ENCODE measurements at places on chromosomes 5 and 9. TPM values are rescaled to one million over a fixed set of nuclear protein-coding genes. Genes with fewer than 3 reads are reported as not detected.

Gene SEMA4D
- total RNA-seq = 5.1 TPM

Gene GAPT
- total RNA-seq = not detected

Gene CCDC192
- not detected for total RNA-seq

Gene RUSC2
- total RNA-seq = 18.6 TPM

Gene TMOD1
- 0.81 TPM for total RNA-seq

GRCh38 chr9:97710356-97711222 is 13.4 kb upstream of the XPA start:
- DNase-seq = peak; percentile 79

GRCh38 chr5:170960567-170960966 is 98.7 kb downstream of the RANBP17 start:
- DNase-seq = no peak

DNA sequence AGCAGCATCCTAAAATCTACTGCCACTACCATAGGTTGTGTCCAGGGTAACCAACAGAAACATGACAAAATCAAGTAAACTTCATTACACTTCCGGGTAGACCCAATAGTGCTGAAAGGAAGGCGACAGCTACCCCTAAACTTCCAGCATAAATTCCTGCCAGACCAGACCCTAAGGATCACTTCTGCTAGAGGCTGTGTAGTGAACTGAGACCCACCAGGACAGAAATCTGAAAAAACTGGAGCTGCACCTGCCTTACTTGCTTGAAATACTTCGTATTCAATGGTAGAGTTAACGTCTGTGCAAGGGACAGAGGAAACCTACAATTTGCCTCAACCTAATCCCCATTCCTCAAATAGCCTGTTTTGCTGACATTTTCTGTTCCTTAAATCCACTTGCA is 1.0 kb upstream of the SECISBP2 start:
- DNase-seq = no peak

DNA sequence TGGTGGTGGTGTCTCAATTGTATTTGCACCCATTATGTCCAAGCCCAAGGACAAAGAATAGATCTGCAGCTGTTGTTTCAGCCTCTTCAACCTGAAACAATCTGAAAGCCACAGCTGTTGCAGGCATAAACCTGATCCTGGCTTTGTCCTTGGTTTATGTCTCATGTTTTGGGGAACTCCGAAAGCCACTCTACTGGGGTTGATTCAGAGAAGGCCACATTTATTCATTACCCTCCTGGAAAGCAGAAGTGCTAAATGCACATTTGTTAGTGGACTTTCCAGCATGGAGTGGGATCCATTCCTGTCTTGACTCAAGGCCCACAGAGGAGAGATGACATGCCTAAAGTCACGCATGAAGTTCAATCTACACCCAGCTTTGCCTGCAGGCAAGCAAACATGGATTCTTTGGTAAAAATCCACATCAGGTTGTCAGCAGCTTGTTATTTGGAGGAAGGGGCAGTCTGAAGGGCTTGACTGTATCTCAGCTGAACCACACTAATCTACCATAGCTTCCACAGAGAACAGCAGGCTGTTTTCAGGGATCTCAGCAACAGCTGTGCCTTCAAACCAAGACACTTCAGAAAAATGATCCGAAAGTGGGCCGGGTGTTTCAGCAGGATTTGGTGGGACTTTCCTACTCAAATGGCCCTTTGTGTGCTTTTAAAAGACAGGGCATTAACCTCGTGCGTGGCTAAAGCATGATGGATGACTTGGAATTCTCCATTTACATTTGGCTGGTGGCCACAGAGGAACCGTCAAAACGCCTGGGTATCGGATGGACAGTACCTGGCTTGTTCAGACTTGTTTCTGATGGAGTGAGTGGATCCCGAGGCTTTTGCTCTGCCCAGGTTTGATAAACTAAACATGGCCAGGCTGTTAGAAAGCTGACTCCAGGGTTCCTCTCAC is 36.2 kb upstream of the ADAM19 start:
- DNase-seq = peak; percentile 38

- no peak for DNase-seq
Observed at GRCh38 chr9:126532951-126533925, 80.5 kb upstream of the LMX1B start.

- DNase-seq = peak; percentile 8
Observed at GRCh38 chr5:123881759-123882244, 369.8 kb downstream of the CSNK1G3 start.

DNA sequence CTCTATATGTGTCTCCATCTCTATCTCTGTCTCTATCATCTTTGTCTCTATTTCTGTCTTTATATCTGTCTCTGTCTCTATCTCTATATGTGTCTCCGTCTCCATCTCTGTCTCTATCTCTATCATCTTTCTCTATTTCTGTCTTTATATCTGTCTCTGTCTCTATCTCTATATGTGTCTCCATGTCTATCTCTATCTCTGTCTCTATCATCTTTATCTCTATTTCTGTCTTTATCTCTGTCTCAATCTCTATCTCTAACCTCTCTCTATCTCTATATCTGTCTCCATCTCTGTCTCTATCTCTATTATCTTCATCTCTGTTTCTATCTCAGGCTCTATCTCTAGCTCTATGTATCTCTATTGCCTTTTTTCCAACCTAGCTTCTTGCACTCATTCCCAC is 37.0 kb downstream of the IRX4 start:
- DNase-seq = no peak

DNA sequence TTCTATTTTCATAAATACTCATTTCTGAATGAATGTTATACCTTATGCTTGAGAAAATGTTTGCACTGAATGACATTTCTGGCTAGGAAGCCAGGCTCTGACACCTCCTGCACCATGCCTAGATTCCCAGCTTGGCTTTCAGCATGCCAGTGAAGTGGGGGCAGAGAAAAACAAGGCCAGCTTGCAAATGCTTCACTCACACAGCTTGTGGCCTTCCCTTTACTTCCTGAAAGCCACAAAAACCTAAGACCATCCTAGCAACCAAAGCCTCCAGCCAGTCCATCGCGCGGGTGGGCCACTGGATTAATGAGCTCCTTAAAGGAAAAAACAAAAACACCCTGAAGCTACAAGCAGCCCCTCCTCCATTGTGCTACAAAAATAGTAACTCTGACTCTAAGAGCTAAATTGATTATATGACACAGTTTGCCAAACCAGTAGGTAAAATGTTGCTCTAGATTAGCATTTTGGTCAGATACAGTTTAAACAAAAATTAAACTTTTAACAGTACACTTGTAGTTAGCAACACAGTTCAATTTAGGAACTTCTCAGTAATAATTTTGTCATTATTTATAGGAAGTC is 159.9 kb downstream of the TSSK1B start:
- no peak for DNase-seq

DNA sequence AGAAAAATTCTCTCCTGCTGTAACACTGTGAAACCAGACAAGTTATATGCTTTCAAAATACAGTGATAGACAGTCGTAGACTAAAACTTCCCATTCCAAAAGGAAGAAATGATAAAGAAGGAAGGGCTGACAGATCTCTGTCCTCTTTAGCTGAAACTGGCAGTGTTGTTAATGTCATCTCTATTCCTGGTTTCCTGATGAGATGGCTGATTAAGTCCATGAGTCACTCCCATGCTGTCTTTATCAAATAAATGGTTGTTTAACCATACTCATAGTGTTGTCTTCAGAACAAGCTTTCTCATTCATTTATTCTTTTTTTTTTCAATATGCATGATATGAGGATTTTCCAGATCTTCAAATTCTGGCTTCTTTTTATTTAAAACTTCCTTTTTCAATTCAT is 952.2 kb upstream of the WWC1 start:
- DNase-seq = peak; percentile 46

DNA sequence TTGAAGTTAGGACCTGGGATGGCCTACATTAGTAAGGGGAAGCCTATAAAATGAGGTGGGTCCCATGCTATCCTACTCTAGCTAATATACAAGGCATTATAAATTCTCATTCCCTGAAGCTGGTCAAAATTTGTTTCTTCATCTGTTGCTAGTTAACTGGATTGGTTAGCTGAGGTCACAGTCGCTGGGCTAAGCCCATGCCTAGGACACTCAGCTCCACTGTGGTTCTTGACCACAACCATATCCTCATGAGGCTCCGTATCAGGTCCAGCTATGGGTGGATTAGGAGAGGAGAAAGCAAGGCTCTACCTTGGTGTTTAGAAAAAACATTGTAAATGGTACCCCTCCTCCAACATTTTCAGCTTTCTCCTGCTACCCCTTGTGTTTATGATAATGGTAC is 52.8 kb upstream of the RAI14 start:
- DNase-seq = no peak
